ENCODE measurements at places on chromosomes 7 and 10.

- H3K4me3 ChIP-seq: no peak overlapping the region
- DNase-seq: no peak
- no peak overlapping the region for H3K27ac ChIP-seq
- no peaks in the 10 kb centered on the region for H3K4me1 ChIP-seq
- no peaks in the 10 kb centered on the region for H3K36me3 ChIP-seq
- no peaks in the 10 kb centered on the region for H3K27me3 ChIP-seq
These were observed 119.0 kb downstream of the PTPN20 start for GRCh38 chr10:47030191-47030703.

- DNase-seq: no peak
- no peaks in the 10 kb centered on the region for H3K36me3 ChIP-seq
- no peak overlapping the region for H3K4me3 ChIP-seq
- peak overlapping the region; percentile 45 for H3K27ac ChIP-seq
- peaks cover 29% of the 10 kb centered on the region for H3K4me1 ChIP-seq
- H3K27me3 ChIP-seq: no peaks in the 10 kb centered on the region
These were observed 67.6 kb upstream of the GSDME start for GRCh38 chr7:24824896-24825295.

DNA sequence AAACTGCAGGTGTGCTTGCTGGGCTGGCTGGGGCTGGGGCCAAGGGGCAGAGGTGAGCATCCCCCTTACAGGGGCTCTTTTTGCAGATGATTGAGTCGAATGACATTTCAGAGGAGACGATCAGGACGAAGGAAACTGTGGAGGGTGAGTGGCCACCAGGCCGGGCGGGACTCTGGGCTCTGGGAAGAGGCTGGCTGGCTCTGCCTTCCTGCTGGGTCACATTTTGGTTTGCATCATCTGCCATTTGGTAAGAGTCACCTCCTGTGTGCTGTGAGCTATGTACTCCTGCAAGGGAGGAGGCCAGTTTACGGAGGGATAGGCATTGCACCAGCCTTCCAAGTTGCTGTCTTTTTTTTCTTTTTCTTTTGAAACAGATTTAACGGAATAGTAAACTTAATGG lies 73.0 kb upstream of the GTF2IRD1 start:
- DNase-seq: no peak
- H3K27me3 ChIP-seq: no peaks in the 10 kb centered on the region
- peaks cover 5% of the 10 kb centered on the region for H3K36me3 ChIP-seq

DNA sequence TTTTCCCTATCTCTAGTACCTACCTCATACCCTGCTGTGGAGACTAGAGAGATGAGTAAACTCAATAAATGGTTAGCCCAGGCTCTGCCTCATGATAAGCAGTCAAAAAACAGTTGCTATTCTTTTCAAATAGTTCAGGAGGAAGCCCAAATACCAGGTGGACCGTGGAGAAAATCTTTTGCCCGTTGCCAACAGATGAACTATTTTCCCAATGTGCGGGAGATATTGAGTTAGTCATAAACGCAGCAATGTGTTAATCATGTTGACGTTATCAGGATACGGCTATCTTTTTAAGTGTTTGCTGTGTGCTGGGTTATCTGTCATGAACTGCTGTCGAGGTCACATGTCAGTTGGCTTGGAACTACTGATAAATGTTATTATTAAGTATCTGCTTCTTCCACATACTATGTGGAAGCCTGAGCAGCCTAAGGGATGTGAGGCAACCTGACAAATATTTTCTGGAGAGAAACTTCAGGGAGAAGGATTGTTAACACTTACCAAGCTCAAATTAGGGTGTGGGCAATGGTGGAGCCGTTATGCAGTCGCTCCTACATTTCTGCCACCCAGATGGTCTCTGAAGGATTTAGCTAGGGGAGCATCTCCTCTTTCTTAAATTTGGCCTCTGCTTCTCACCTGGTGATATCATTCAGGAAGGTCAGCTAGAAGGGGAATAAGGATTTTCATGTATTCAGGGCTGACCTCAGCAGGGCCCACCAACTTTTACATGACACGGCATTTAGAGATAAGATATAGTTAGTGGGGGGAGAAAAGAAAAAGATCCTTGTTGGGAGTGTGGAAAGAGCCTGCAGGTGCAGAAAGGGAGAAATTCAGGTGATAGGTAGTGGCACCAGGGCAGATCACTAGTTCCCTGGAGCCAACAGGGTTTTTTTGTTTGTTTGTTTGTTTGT lies 33.5 kb upstream of the SLC26A3 start:
- no peaks in the 10 kb centered on the region for H3K4me1 ChIP-seq
- peaks cover 3% of the 10 kb centered on the region for H3K36me3 ChIP-seq
- H3K27ac ChIP-seq: no peak overlapping the region
- peaks cover 21% of the 10 kb centered on the region for H3K27me3 ChIP-seq

DNA sequence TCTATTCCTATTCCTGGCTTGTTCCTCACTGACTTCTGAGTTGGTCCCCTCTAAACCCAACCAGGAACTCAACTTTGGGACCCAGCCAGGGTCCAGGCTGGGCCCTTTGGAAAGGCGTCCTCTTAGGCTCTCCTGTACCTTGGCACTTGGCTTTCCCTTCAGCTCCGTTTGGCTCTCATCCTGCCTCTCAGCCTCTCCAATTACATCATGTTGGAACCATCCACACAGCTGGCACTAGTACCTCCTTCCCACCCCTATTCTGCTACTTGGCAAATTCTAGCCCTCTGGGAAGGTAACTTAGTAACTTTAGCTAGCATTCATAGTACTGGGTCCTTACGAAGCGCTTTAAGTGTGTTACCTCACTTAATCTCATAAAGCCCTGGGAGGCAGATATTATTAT lies 205.3 kb upstream of the HABP2 start:
- no peak overlapping the region for H3K4me3 ChIP-seq
- H3K36me3 ChIP-seq: no peaks in the 10 kb centered on the region
- H3K4me1 ChIP-seq: peaks cover 15% of the 10 kb centered on the region
- H3K27ac ChIP-seq: no peak overlapping the region
- no peak for DNase-seq

GRCh38 chr7:142606081-142606480 lies 143.2 kb upstream of the PRSS1 start:
- no peaks in the 10 kb centered on the region for H3K36me3 ChIP-seq
- DNase-seq: no peak
- H3K27ac ChIP-seq: no peak overlapping the region
- no peak overlapping the region for H3K4me3 ChIP-seq

DNA sequence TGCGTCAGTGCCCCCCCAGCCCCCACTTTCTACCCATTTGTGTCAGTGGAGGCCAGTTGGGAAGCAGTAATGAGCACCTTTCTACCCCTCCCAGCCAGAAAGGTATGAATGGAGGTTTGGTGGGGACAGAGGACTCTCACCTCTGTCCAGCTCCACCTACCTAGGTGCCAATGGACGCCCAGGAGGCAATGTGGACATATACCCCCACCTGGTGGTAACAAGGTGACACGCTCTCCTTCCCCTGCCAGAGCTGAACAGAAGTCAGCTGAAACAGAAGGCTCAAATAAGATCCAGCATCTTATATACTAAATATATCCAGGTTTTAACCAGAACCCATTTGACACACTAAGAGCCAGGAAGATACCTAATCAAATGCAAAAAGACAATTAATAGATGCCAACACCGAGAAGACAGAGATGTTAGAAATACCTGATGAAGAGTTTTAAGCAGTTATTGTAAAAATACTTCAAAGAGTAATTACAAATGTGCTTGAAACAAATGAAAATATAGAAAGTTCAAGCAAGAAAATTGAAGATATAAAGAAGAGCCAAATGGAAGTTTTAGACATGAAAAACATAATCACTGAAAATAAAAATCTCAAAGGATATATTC lies 18.4 kb upstream of the SORCS3 start:
- H3K4me3 ChIP-seq: no peak overlapping the region
- H3K27me3 ChIP-seq: peaks cover 34% of the 10 kb centered on the region
- no peak for DNase-seq
- H3K4me1 ChIP-seq: no peaks in the 10 kb centered on the region

DNA sequence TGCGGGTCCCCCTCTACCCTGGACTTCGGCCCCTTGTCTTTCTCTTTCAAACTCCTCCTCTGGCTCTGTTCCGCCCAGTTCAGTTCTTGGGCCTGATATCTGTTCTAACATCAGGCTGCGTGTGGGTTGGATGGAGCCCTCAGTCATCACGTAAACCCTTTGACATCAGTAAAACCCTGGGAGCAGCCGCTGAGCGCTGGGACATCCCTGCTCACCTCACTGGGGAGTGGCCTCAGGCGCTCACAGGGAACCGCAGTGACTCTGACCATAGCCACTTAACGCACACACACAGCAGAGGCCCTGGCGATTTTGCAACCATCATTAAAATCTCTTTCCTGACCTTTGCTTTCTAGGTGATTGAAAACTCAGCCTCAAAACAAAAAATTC lies 113.3 kb downstream of the CYTH3 start:
- H3K36me3 ChIP-seq: peaks cover 15% of the 10 kb centered on the region
- H3K4me3 ChIP-seq: no peak overlapping the region
- DNase-seq: no peak
- peak overlapping the region; percentile 50 for H3K27ac ChIP-seq
- H3K4me1 ChIP-seq: peaks cover 6% of the 10 kb centered on the region
- no peaks in the 10 kb centered on the region for H3K27me3 ChIP-seq

- H3K4me3 ChIP-seq: no peak overlapping the region
- DNase-seq: no peak
- H3K36me3 ChIP-seq: no peaks in the 10 kb centered on the region
- H3K27me3 ChIP-seq: no peaks in the 10 kb centered on the region
- no peak overlapping the region for H3K27ac ChIP-seq
- no peaks in the 10 kb centered on the region for H3K4me1 ChIP-seq
These were observed 164.6 kb downstream of the TRIL start for GRCh38 chr7:28793381-28794085.

- H3K4me1 ChIP-seq: peaks cover 5% of the 10 kb centered on the region
- H3K27ac ChIP-seq: no peak overlapping the region
- H3K36me3 ChIP-seq: no peaks in the 10 kb centered on the region
- H3K4me3 ChIP-seq: no peak overlapping the region
These were observed 45.3 kb upstream of the GNAI1 start for GRCh38 chr7:80089366-80089765.

DNA sequence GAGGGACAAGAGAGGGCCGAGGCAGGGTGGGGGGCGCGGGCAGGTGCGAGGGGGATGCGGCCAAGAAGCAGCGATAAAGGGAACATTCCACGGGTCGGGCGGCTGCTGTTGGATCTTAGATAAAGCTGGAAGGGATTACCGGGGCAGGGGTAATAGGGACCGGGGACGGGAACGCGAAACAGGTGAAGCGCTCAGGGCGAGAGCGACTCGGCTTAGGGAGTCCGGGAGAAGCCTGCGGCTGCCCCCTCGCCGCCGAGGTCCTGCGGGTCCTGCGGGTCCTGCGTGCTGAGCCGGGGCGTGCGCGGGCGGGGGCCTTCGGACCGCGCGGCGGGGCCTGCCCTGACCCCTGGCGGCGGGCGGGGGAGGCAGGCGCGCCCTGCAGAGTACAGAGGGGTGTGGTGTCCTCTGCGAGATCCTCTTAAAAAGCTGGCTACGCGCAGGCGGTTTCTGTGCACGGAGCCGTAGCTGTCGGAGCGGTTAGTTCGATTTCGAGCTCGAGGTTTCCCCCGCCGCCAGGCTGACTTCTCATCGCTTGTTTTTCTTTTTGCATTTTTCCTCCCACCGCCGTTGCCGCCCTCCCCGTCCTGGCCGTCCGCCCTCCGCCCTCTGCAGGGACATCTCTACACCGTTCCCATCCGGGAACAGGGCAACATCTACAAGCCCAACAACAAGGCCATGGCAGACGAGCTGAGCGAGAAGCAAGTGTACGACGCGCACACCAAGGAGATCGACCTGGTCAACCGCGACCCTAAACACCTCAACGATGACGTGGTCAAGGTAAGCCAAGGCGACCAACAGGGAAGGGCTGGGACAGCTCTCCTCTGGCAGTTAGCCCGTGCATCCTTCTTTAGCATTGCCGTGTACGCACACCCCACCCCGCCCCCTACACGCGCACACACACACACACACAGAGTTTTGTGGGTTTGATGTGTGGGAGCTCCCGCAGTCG lies 1.4 kb downstream of the CAV1 start:
- peaks cover 75% of the 10 kb centered on the region for H3K27me3 ChIP-seq
- H3K36me3 ChIP-seq: no peaks in the 10 kb centered on the region
- DNase-seq: peak; percentile 60
- peaks cover 38% of the 10 kb centered on the region for H3K4me1 ChIP-seq
- H3K27ac ChIP-seq: no peak overlapping the region

GRCh38 chr7:152108359-152108758 lies 82.9 kb downstream of the GALNT11 start:
- DNase-seq: no peak
- no peaks in the 10 kb centered on the region for H3K4me1 ChIP-seq
- H3K4me3 ChIP-seq: no peak overlapping the region
- no peak overlapping the region for H3K27ac ChIP-seq
- peaks cover 13% of the 10 kb centered on the region for H3K36me3 ChIP-seq

DNA sequence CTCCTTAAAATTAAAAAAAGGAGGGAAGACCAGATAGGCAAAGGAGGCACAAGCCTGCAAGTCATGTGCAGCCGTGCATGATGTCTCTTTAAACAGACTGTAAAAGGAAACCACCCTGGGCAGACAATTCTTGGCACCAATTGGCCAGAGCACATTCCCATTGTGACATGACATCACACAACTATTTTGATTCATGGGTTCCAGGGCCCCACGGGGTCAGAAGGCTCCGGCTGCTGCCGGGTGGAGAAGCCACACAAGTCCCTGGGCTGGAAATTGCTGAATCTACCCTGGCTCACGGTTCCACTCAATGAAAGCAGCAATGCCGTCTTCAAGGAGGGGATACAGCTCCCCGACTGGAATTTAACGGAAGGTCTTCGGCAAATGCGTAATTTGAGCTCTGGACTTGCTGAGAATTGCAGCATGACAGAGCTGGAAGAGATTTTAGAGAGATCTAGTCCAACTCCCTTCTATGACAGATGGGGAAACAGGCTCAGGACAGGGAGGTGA lies 140.5 kb downstream of the PRKAG2 start:
- H3K36me3 ChIP-seq: no peaks in the 10 kb centered on the region
- peak overlapping the region; percentile 70 for H3K4me3 ChIP-seq
- H3K27ac ChIP-seq: peak overlapping the region; percentile 68
- peak; percentile 47 for DNase-seq

- DNase-seq: no peak
- no peak overlapping the region for H3K4me3 ChIP-seq
- no peaks in the 10 kb centered on the region for H3K27me3 ChIP-seq
- H3K36me3 ChIP-seq: no peaks in the 10 kb centered on the region
- no peak overlapping the region for H3K27ac ChIP-seq
These were observed 580.0 kb downstream of the XPNPEP1 start for GRCh38 chr10:109343293-109343692.

DNA sequence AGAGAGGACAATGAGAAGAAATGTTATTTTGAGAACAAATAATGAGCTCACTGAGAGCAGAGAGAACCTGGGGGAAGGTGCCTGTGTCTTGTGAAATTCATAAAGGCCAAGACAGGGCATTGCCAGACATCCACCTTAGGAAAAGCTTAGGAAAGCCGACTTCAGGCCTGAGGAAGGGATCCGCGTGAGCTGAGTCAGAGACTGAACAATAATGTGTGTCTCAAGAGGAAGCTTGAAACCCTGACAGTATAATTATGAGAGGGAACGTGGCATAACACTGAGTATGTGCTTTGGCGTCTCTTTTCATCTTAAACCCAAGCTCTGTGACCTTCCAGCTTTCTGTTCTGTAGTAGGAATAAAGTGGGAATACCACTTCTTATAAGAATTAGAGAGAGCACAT lies 307.2 kb downstream of the ACTR3B start:
- no peak overlapping the region for H3K27ac ChIP-seq
- peaks cover 5% of the 10 kb centered on the region for H3K27me3 ChIP-seq
- H3K4me1 ChIP-seq: no peaks in the 10 kb centered on the region
- no peak overlapping the region for H3K4me3 ChIP-seq

Measured in neural crest cell (in vitro differentiated cells).